Pulmonary artery endothelial cell (primary cell): ENCODE measurements at places on chromosomes 7 and 10.

DNA sequence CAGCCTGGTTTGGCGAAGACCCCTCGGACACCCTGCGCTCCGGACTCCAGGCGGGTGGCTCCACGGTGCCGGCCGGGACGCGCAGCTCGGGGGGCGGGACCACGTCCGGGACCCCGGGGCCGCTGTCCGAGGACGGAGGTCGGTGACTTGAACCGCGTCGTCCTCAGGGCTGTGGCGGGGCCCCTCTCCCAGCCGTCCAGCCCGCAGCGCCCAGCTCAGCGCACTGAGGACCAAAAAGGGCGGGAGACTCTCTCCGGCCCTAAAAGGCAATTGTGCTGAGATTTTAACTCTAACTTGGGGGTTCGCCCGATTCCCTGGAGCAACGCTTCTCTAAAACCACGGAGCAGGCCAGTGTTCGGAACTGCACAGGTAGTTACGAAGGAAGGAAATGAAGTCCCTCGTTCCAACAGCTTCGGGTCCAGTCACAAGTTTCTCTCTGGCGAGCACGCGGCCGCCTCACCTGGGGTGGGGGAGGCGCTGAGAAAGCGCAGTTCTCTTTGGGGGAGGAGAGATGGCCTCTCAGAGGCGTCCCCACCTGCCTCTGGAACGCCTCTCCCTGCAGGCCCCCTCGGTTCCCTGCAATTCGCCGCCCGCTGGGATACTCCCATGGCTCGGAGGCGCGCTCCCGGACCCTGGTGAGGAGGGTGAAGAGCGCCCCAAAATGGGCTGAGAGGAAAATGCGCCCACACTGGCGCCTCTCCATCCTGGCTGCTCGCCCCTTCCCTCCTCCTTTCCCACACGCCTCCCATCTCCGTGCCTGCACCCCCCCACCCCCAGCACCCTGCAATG is 352.7 kb downstream of the DNAJB6 start:
- DNase-seq = no peak

GRCh38 chr7:90923541-90923997 is 327.4 kb downstream of the CDK14 start:
- DNase-seq = no peak

- no peak for DNase-seq
These were observed 440.8 kb upstream of the FOXK1 start for GRCh38 chr7:4241304-4241612.

- no peak for DNase-seq
These were observed 325.8 kb upstream of the MGMT start for GRCh38 chr10:129140921-129141885.

DNA sequence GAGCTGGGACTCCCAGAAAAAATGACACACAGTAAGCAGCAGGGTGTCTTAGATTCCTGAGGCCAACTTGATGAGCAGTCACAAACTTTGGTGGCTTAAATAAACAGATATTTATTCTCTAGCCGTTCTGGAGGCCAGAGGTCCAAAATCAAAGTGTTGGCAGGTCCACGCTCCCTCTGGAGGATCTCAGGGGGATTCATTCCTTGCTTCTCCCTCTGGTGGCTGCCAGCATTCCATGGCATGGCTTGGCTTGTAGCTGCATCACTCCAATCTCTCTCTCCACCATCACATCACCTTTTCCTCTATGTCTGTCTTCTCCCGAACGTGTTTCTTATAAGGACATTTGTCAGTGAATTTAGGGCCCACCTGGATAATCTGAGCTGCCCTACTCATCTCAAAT is 98.4 kb downstream of the OSBPL3 start:
- no peak for DNase-seq

GRCh38 chr10:32263300-32263699 is 83.7 kb downstream of the EPC1 start:
- no peak for DNase-seq

DNA sequence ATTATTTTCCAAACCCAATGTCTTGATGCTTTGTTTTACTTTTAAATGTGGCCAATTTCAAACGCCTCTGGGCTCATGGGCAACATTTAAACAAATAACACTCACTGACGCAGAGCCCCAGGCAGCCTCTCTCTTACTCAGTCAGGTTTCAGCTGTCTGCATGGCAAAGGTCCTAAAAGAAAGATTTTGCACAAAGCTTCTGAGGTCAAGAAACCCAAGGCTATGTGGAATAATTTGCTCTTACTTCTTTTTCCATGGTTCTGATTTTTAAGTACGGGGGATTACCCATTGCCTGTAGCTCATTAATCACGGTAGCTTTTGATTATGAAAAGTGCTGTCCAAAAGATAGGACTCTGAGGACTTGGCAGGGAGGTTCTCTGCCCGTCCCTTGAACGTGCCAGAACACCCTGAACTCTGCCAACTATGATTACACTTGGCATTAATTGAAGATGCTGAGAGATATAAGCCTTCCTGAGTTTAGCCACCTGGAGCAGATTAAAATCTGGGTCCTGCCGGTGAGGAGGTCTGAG is 14.1 kb upstream of the MSRB2 start:
- DNase-seq = no peak

- DNase-seq = no peak
These were observed 3.3 kb downstream of the IMMP2L start for GRCh38 chr7:111558991-111559390.

- peak; percentile 67 for DNase-seq
These were observed 582.4 kb downstream of the SUGCT start for GRCh38 chr7:40717242-40717641.

DNA sequence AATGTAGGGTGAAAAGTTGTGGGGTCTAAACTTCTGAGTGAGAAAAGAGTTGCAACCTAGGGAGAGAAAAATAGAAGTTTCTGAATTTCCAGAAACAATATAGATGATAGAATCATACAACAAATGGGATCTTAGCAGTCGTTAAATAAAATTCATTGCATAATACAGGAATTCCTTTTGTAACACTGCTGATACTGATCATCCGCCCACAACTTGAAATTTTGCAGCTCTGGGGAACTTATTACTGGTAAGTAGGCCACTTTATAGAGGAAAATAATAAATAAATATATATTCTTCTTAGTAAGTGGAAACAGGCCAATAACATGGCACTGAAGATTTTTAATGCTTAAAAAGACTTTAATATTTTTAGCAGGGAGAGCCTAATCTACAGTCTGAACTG is 81.9 kb upstream of the SMIM30 start:
- no peak for DNase-seq

DNA sequence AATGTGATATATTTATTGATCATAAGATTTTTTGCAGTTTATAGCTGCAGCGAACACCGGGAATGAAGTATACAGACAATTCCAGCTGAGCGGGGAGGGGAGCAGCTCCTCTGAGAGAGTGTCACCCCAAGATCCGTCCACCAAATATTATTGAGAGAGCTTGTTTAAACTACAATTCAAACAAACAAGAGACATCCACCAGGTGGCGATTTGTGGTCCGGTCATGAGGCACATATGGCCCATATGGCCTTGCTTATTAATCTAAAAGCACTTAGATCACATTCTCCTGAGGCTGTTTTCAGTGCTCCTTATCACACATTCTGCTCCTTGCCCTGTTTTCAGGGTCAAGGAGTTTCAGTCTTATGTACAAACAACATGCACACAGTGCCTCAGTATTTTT is 83.1 kb downstream of the THSD7A start:
- DNase-seq = no peak

DNA sequence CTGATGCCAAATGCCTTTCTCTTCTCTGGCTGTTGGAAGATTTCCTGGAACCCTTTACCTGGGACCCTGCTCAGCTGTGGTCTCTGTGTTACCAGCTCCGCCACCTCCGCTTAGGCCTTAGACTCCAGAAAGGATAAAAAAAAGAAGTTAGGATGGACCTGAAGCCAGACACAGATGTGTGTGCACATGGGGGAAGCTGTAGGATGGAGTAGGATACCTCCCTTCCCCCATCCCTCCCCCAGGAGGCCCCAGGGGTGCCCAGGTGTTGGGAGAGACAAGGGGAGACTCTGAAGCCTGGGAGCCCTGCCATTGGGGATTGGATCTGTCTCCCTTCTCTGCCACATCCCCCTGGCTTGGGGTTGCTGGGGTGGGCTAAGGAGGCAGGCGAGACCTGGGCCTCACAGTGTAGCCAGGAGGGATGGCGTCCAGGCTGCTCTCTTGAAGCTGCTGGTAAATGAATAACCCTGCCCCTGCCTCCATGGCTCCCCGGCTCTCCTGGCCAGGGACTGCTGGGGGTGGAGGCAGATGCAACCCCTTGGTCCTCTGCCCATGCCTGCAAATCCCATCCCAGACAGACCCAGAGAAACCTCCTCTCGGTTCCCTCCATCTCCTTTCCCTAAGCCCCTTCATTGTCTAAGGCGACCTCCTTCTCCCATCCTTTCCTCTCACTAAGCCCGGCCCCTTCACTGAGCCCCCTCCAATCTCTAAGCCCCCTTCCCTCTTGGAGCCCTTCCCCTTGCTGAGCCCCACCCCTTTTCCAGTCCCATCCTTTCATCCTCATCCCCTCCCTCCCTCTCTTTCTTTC is 8.0 kb downstream of the CLDN3 start:
- DNase-seq = no peak

- DNase-seq = no peak
These were observed 74.7 kb downstream of the FRMPD2 start for GRCh38 chr10:48199580-48200377.

GRCh38 chr7:22672846-22673680 is 53.9 kb upstream of the IL6 start:
- no peak for DNase-seq

DNA sequence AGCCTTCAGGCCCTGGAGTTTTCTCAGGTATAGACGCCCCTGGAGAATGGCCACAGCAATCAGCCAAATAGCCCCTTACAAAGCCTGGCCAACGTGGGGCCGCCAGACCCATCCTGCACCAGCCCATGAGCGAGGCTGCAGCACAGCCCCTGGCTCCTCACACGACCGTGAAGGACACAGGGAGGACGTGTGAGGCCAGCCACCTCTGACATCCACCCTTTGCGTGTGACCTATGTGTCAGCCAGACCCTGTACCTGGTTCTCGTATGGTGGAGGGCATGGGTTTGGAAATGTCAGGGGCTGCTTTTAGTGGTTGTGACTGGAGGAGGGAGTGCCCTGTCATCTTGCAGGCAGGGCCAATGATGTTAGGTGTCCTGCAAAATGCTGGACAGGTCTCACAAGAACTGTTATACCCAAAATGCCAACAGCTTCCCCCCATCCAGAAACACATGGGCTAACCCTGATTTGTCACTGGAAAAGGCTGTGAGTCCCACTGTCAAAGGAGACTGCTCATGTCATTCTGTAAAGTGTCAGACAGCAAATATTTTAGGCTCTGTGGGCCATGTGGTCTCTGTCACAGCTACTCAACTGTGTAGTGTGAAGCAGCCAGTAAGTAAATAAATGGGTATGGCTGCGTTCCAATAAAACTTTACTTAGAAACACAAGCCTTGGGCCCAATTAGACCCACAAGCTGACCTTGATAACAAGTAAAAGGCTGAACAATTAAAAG is 30.0 kb downstream of the NOD1 start:
- DNase-seq = no peak

GRCh38 chr7:155190688-155191087 is 107.0 kb upstream of the INSIG1 start:
- no peak for DNase-seq

- DNase-seq = no peak
These were observed 129.3 kb downstream of the PKD1L1 start for GRCh38 chr7:47818796-47819606.

- no peak for DNase-seq
These were observed 64.0 kb downstream of the CSGALNACT2 start for GRCh38 chr10:43202224-43202656.

DNA sequence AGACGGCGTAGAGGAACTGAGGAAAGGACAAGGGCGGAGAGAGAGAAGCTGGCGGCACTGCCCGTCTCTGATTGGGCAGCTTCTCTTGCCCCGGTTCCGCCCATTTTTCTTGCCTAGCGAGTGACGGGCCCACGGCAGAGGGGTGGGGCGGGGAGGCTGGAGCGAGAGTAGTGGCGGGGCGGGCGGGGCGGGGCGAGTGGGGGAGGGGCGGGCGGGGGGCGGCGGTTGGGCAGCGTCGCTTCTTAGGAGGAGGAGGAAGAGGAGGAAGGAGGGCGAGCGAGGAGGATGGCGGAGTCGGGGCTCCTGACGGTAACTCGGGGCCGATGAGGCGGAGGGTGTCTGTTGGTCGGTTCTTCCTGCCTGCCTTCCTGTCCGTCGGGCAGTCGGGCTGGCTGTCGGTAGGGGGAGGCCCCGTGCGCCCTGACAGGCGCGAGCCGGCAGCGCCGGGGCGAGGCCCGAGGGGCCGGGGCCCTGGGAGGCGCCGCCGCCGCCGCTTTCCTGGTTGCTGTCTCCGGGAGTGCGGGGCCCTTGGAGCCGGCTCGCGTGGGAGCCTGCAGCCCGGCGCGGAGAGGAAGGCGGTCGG is at the start of gene SHOC2:
Gene SHOC2, plus strand, starts transcription at position 256 of the 583 bp plus-strand sequence. CDS start 44,755 bp downstream, outside the sequence.
- no peak for DNase-seq

GRCh38 chr7:42452356-42452755 is 215.3 kb upstream of the GLI3 start:
- no peak for DNase-seq

DNA sequence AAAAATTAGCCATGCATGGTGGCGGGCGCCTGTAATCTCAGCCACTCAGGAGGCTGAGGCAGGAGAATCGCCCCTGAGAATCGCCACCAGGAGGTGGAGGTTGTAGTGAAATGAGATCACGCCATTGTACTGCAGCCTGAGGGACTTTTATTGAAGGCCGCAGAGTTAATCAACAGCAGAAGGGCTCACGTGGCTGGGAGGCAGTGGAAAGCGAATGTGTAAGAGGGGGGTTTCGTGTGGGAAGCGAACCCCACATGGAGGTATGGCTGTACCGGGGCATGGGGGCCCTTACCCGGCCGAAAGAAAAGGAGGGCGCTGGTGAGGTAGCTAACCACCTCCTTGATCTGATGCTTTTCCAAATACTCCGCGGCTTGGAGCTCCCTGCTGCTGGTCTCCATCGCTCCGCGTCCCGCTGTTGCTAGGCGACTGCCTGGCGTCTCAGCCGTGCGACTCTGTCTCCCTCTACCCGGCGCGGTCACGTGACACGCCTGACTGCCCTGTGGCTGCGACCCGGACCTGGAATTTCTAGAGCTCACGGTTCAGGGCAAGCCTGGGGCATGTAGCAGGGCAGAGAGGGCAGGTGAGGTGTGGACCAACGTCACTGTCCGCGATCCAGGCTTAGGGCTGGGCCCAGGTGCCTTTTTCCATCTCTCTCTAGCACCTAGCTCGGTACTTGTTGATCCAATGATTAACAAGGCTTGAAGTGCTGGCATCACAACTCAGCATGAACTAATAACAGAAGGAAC is at the start of gene EFCAB10:
Gene EFCAB10, minus strand, starts transcription at position 428 of the 746 bp plus-strand sequence. Its CDS starts 30 bp downstream, at position 398.
- DNase-seq = no peak

DNA sequence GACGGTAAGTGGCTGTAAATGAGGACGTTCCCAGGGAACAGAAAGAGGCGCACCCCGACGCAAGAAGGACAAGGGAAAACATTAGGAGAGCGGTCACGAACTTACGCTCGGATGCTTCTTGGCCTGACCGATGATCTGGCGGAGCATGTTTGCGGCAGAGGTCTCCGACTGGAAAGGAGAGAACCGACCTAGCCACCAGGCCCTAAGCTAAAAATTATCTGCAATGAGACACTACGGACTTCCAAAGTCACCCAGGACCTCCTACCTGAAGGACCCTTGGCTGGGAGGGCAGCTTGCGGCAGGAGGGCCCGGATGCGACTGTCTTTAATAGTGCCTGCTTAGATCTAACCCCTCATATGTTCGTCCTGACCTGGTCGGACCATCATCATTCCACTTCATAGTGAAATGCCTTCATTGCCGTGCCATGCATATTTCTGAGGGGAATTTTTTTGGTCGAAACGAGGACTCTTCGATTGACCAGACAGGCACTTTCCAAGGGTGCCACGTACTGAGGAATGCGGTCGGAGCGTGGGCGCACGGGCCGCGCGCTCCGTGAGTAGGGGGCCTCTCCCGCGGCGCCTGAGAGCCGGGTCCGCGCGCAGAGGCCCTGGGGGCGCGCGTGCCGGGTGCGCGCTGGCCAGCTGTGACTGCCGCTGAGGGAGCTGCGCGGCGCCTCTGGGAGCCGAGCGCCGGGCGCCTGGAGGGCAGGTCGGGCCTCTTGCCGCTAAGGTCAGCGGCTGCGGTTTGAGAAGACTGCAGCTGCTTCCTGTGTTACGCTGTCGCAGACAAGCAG is 33.6 kb upstream of the PHF14 start:
- DNase-seq = peak; percentile 69
